ENCODE measurements at places on chromosomes 3 and 15.

DNA sequence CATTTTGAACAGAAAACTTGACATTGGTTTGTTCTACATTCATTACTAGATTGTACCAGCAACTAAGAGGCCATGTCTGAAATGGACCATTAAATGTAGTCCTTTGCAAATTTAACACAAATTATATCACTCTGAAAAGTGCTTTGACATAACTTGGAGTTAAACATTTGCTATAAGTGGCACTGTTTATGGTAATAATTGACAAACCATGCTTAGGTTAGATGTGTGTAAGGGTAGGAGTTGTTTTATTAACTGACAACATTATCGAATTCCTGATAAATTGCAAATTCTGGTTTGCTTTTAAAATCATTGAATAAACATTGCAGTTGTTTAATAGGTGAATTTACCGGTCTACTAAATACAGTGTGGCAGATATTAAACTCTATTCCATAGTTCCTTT, 6.1 kb upstream of the TMEM207 start:
- DNase-seq = no peak

- DNase-seq = no peak
Observed at GRCh38 chr15:96361309-96362010, 31.0 kb downstream of the NR2F2 start.

DNA sequence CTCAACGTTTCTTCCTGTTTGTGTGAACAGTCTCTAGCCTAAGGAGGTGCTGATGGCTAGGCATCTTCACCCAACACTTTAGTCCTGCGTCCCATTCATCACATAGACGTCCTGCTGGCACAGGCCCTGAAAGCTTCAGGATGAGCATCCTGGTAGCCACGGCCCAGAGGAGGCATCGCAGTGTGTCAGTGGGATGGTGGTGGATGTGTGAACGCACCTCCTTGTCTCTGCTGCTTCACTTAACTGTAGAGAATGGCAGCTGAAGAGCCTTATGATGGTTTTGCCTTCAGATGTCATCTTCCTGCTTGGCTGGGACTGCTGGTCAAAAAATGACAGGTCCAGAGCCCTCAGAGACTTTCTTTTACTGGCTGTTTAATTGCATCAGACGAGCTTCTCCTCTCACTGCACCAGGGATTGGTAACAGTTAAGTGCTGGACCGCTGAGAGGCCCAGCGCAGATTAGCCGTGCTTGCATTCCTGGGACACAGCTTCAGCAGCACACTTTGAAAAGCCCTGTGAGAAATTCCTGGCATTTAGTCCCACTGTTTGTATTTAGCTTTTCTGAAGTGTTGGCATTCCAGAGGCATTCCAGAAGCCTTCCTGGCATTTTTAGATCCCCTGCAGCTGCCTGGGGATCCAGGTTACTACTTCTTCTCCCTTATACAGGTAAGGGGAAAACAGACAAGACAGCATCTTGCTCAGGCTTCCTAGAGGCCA, 132.4 kb upstream of the PLXNA1 start:
- DNase-seq = no peak

- no peak for DNase-seq
Observed at GRCh38 chr3:171481011-171481410, 20.8 kb upstream of the TNIK start.

DNA sequence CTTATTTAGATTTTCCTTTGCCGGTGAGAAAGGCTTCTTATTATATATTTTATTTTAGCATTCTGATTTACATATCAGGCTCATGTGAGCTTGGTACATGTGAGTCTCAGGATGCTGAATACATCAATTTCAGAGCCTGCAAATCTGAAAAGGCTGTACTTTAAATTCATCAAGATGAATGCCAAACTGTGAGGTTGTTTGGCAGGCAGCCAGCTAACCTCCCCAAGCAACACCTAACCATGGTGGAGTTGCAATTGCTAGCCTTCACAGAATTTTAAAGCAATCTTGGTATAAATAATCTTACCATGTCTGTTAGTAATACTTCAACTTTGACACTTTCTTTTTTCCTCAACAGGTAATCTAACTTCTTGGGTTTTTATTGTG, 252.5 kb downstream of the CDIN1 start:
- no peak for DNase-seq

DNA sequence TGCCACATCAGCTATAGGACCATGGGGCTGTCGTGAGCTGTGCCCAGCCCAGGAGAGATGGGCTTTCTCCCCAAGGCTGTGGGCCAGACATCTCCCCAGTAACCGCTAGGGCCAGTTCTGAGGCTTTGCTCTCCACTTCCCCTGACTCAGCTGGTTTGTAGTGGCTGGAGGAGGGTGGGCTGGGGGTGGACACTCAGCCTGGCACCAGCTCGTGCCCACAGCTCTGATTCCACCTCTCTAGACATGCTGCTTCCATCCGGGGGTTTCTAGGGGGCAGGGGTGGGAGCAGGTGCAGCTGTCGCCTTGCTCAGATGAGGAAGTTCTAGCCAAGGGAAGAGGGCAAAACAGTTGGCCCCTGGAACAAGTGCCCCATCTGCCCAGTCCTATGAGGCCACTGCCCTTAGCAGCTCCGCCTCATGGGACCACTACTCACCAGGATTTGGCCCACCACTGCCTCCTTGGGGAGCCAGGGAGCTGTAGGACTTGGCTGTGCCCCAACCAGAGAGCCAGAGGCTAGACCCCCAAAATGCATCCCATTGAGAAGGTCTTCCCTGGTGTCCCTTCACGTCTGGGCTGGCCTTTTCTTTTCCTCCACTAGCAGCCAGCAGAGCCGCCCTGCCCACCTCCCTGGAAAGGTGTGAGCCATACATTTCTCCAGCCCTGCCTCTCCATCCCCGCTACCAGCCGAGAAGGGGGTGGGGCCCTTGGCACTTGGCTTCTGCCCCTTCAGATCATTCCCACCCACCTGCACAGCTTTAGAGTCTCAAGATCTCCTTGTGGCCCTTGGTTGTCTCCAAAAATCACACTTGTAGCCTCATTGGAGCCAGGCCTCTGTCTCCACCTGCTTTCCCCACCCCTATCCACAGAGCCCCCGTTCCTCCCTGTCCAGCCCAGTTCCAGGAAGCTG, 9.9 kb downstream of the GLYCTK start:
- no peak for DNase-seq

GRCh38 chr15:90680371-90680935, 36.7 kb upstream of the BLM start:
- DNase-seq = no peak

DNA sequence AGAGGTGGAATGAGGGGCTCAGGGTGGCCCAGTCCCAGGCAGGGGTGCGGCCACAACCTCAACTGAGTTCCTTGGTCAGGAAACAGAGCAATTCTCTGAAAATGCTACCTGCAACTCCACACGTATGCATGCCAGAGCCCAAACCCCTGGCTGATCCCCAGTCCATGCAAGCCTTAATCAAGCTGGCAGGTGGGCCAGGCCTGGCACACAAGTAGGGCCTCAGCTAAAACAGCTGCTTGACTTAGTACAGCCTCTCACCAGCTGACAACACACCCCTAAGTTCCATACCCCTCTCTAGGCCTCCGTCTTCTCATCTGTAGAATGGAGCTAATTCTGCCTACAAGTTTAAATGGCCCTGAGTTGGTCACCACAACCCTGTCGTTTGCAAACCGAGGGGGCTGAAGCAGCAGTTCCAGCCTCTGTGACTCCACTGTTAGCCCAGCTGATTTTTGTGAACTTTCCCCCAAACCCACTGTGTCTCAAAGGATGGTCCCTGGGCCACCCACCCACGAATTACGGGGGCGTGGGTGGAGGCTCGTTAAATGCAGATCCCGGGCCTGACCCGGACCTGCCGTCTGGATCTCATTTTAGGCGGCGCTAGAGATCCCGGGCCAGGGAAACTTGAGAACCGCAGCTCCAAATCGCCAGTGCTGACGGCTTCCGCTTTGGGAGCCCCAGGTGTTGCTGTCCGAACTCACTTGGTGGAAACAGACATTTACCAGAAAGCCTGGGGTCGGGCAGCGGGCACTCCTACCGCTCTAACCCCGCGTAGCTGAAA, 927 bp downstream of the CHDH start:
- DNase-seq = no peak

All from stimulated activated CD4-positive, alpha-beta T cell treated with anti-CD3 and anti-CD28 coated beads, TNF-alpha, amount 100 ng/mL, for 48 hours (primary cell).